ENCODE measurements at places on chromosomes 12 and 14. TPM values are rescaled to one million over a fixed set of nuclear protein-coding genes. Genes with fewer than 3 reads are reported as not detected.

DNA sequence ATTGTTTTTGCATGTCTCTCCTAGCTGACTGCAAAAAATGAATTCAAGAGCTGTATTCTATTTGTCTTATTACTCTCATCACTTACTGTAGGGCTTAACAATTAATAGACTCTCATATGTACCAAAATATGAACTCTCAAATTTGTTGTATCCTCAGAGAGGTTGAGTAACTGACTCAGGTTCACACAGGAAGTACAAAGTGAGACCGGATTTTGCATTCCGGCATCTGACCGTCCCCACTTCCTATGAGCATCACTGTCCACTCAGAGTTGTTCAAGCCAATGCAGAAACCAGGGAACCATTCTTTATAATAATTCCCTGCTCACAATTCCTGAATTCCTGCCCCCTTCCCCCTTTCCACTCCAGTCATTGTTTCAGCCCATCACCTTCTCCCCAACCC is 113.3 kb upstream of the AMIGO2 start:
- no peak overlapping the region for H3K4me3 ChIP-seq
- H3K27me3 ChIP-seq, result no peaks in the 10 kb centered on the region
- H3K36me3 ChIP-seq, result no peaks in the 10 kb centered on the region
- peaks cover 44% of the 10 kb centered on the region for H3K4me1 ChIP-seq
- H3K27ac ChIP-seq, result no peak overlapping the region

- H3K27me3 ChIP-seq, result no peaks in the 10 kb centered on the region
- H3K36me3 ChIP-seq, result peaks cover 15% of the 10 kb centered on the region
- peaks cover 18% of the 10 kb centered on the region for H3K4me1 ChIP-seq
- H3K4me3 ChIP-seq, result no peak overlapping the region
- DNase-seq, result no peak
- H3K27ac ChIP-seq, result no peak overlapping the region
These were observed 312.1 kb downstream of the ITPR2 start for GRCh38 chr12:26520869-26521268.

DNA sequence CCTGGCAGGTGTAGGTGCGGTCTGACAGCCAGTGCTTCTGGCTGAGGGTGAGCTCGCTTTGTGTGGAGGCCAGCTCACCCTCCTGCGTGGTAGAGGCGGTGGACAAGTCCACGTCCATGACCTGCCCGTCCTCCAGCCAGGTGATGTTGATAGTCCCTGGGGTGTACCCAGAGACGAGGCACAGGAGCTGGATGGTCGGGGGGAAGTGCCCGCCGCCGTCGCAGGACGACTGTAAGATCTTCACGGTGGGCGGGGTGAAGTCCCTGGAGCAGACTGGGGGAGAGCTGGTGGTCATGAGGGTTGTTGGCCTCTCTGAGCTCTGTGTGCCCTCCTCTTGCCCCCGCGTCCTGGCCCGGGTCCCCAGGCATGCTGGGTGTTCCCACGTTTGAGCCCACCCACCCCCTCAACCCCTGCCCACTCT is 74.6 kb downstream of the TMEM121 start:
- DNase-seq, result no peak
- peaks cover 9% of the 10 kb centered on the region for H3K27me3 ChIP-seq
- no peaks in the 10 kb centered on the region for H3K4me1 ChIP-seq
- H3K4me3 ChIP-seq, result no peak overlapping the region
- H3K27ac ChIP-seq, result no peak overlapping the region

SLC22A17 gene
- 9.7 TPM for total RNA-seq

GRCh38 chr12:27747111-27747820 is 32.8 kb upstream of the KLHL42 start:
- DNase-seq, result no peak
- H3K36me3 ChIP-seq, result peaks cover 25% of the 10 kb centered on the region
- no peak overlapping the region for H3K4me3 ChIP-seq
- H3K27me3 ChIP-seq, result no peaks in the 10 kb centered on the region
- peaks cover 8% of the 10 kb centered on the region for H3K4me1 ChIP-seq
- H3K27ac ChIP-seq, result peak overlapping the region; percentile 45

RACGAP1 gene
- 5.4 TPM for total RNA-seq

CNOT2 gene
- total RNA-seq, result 33.0 TPM

DNA sequence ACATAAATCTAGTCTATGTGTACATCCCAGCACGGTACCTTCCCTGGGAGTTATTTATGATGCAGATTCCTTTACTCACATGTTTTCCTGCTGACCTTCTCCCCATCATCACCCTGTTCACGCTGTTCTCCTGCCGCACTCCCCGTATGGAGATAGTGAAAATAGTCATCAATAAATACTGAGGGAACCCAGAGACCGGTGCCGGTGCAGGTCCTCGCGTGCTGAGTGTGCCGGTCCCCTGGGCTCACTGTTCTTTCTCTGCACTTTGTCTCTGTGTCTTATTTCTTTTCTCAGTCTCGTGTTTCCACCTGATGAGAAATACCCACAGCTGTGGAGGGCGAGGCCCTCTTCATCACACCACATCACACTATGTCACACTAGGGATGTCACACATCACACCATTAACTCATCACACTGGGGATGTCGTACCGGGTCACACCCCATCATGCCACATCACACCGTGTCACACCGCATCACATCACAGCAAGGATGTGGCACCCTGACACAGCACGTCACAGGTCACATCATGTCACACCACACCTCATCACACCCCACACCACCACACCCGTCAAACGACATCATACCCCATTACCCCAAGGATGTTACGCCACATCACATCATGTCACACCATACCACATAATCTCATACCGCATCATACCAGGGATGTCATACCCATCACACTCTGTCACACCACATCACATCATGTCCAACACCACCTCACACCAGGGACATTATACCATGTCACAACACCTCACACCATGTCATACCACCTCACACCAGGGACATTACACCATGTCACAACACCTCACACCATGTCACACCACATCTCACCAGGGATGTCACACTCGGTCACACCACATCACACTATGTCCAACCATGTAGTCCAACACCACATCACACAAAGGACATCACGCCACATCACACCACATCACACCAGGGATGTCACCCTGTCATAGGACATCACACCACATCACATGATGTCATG is 207.0 kb downstream of the TMEM121 start:
- H3K27ac ChIP-seq, result no peak overlapping the region
- H3K4me1 ChIP-seq, result no peaks in the 10 kb centered on the region
- no peak for DNase-seq
- H3K36me3 ChIP-seq, result no peaks in the 10 kb centered on the region
- no peaks in the 10 kb centered on the region for H3K27me3 ChIP-seq
- no peak overlapping the region for H3K4me3 ChIP-seq

DNA sequence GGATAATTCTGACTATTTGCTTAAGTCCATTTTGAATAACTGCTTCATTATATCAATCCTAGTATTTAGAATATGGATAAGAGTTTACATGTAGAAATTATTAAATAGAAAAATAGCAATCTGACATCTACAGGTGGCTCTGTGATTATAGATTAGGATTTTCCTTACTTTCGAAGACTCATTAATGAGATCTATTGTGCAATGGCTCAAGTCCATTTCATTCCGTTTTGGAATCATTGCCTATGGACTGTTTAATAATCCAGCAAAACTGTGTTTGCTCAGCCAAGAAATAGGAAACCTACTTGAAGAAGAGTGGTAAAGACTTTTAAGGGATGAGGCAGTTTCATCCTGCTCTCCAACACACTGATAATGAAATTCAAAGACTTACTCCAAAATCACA is 67.8 kb upstream of the SSTR1 start:
- H3K36me3 ChIP-seq, result no peaks in the 10 kb centered on the region
- no peak overlapping the region for H3K27ac ChIP-seq
- H3K4me1 ChIP-seq, result peaks cover 7% of the 10 kb centered on the region
- no peak overlapping the region for H3K4me3 ChIP-seq
- no peak for DNase-seq

DNA sequence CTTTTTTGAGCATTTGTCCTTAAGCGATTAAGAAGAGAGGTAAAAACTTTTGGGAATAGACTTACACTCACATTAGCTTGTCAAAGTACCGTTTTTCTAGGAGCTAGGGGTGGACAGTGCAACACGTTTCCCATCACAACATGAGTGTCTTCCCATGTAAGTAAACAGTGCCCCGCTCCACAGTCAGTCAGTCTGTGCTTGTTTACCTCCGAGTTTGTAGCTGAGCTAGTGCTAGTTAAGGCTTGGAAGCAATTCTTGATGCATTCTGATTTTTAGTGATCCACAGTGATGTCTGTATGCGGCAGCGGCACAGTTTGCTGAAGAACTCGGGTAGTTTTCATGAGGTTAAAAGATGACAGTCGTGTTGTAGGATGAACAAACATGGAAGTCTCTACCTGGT is 941 bp downstream of the ZDHHC17 start:
- no peaks in the 10 kb centered on the region for H3K36me3 ChIP-seq
- no peak for DNase-seq
- no peaks in the 10 kb centered on the region for H3K27me3 ChIP-seq
- H3K4me3 ChIP-seq, result peak overlapping the region; percentile 81
- H3K4me1 ChIP-seq, result peaks cover 70% of the 10 kb centered on the region
- peak overlapping the region; percentile 94 for H3K27ac ChIP-seq

GRCh38 chr14:81176241-81176640 is 44.5 kb downstream of the GTF2A1 start:
- peaks cover 11% of the 10 kb centered on the region for H3K36me3 ChIP-seq
- H3K4me3 ChIP-seq, result no peak overlapping the region
- H3K27ac ChIP-seq, result peak overlapping the region; percentile 22
- no peaks in the 10 kb centered on the region for H3K27me3 ChIP-seq
- peaks cover 13% of the 10 kb centered on the region for H3K4me1 ChIP-seq
- peak; percentile 33 for DNase-seq

- peak overlapping the region; percentile 59 for H3K27ac ChIP-seq
- peaks cover 22% of the 10 kb centered on the region for H3K36me3 ChIP-seq
- peaks cover 71% of the 10 kb centered on the region for H3K4me1 ChIP-seq
- DNase-seq, result peak; percentile 22
These were observed 78.9 kb downstream of the NCOR2 start for GRCh38 chr12:124488520-124488919.

KRT80 gene
- not detected for total RNA-seq

- no peaks in the 10 kb centered on the region for H3K27me3 ChIP-seq
- no peak overlapping the region for H3K27ac ChIP-seq
- no peak for DNase-seq
- H3K4me3 ChIP-seq, result no peak overlapping the region
- H3K36me3 ChIP-seq, result no peaks in the 10 kb centered on the region
These were observed 383.5 kb downstream of the ZFP36L1 start for GRCh38 chr14:68409387-68409786.

- H3K36me3 ChIP-seq, result no peaks in the 10 kb centered on the region
- no peaks in the 10 kb centered on the region for H3K27me3 ChIP-seq
- H3K4me1 ChIP-seq, result no peaks in the 10 kb centered on the region
- no peak overlapping the region for H3K4me3 ChIP-seq
- no peak for DNase-seq
These were observed 404.8 kb downstream of the ATP23 start for GRCh38 chr12:58346032-58346632.

DNA sequence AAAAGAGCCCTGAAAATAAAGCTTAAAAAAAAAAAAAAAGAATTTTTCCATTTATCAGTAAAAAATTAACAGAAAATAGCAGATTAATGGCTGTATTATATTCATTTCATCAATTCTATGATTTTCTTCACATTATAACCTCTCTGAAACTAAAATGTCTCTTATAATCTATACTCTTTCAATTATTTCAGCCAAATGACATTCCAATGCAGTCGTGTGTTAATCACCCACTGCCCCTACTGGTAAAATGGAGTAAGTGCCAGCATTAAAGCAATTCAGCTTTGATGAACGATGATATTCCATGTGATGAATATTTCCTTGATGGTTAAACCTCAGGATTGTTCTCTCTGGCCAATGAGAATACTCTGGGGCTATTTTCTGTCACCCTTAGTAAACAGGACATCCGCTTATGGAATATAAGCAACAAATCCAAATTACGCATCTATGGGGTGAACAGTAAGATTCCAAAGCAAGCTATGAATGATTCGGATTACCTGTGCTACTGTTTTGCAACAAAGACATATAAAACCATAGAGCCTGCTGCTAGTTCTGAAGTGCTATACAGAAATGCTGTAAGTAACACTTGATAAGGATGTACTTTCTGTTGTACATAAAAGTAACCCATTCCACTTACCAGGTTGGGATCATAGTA is 20.3 kb upstream of the SYCP3 start:
- peaks cover 51% of the 10 kb centered on the region for H3K36me3 ChIP-seq
- peaks cover 5% of the 10 kb centered on the region for H3K4me1 ChIP-seq
- H3K27ac ChIP-seq, result no peak overlapping the region
- no peak overlapping the region for H3K4me3 ChIP-seq
- DNase-seq, result no peak

DNA sequence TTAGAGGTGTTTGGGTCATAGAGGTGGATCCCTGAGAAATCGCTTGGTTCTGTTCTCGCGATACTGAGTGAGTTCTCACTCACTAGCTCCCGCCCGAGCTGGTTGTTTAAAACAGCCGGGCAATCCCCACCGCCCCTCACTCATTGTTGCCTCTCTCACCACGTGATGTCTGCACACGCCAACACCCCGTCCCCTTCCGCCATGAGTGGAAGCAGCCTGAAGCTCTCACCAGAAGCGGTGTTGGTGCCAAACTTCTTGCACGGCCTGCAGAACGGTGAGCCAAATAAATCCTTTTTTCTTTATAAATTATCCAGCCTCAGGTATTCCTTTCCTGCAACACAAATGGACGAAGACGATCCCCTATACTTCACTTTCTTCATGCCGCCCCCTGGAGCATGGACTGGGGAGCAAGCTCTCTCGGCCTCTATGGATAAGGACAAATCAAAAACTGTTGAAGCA is 45.4 kb upstream of the CCND2 start:
- peaks cover 42% of the 10 kb centered on the region for H3K27me3 ChIP-seq
- no peak overlapping the region for H3K4me3 ChIP-seq
- no peaks in the 10 kb centered on the region for H3K4me1 ChIP-seq
- no peaks in the 10 kb centered on the region for H3K36me3 ChIP-seq
- DNase-seq, result no peak
- H3K27ac ChIP-seq, result no peak overlapping the region

- H3K27me3 ChIP-seq, result no peaks in the 10 kb centered on the region
- no peaks in the 10 kb centered on the region for H3K36me3 ChIP-seq
- peaks cover 84% of the 10 kb centered on the region for H3K4me1 ChIP-seq
These were observed 3.5 kb downstream of the RAP1B start for GRCh38 chr12:68614105-68614679.

MDGA2 gene
- 0.19 TPM for total RNA-seq

CIDEB gene
- total RNA-seq, result 3.1 TPM

GRCh38 chr14:100303179-100303578 is 3.1 kb downstream of the SLC25A29 start:
- peak overlapping the region; percentile 11 for H3K27ac ChIP-seq
- DNase-seq, result no peak
- H3K27me3 ChIP-seq, result no peaks in the 10 kb centered on the region
- no peak overlapping the region for H3K4me3 ChIP-seq

GRCh38 chr12:109393437-109394345 is 46.0 kb downstream of the MYO1H start:
- no peak overlapping the region for H3K27ac ChIP-seq
- H3K4me1 ChIP-seq, result no peaks in the 10 kb centered on the region
